DND-41 (cell line): ENCODE measurements at places on chromosomes 11 and 22.

GRCh38 chr22:19846620-19847344 lies 7.9 kb downstream of the GNB1L start:
- no peak for DNase-seq

DNA sequence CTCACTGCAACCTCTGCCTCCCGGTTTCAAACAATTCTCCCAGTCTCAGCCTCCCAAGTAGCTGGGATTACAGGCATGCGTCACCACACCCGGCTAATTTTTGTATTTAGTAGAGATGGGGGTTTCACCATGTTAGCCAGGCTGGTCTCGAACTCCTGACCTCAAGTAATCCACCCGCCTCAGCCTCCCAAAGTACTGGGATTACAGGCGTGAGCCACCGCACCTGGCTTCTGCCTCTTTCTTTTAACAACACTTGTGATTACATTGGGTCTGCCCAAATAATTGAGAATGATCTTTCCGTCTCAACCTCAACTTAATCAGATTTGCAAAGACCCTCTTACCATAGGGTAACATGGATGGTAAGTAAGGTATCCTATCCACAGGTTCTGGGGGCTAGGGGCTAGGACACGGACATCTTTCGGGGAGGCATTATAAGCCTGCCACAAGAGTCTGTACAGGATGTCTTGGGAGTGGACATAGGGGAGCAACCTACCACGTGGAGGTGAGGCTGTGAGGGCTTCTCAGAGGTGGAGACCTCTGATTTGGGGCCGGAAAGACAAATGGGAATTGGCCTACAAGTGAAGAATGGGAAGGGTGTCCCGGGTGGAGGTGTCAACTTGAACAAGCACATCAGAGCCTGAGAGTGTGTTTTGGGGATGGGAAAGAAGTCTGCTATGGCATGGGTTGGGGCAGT lies 2.7 kb upstream of the CBX6 start:
- DNase-seq, result no peak

DNA sequence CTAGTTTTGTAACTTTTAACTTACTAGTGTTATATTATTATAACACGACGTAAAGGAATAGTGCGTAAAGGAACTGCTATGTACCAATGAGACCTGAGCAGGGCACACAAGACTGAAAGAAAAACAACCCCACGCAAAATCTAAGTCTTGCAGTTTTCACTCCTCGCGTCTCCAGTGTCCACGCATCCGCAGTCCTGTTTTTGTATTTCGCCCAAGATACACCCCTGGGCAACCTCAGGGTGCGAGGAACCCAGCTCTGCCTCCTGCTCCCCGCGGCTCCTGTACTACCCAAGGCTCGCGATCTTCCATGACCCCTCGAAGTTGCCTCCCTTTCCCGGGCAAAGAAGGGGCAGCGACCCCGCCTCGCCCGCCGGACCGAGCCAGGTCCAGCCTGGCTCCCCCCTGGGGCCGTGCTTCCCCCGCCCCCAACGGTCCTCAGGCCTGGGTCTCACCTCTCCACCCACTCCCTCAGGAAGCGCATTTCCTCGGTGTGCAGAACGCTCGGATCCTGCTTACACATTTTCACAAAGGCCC lies 393 bp downstream of the ST13 start:
- no peak for DNase-seq

- DNase-seq, result no peak
Observed at GRCh38 chr22:30767661-30768060, 73.0 kb downstream of the OSBP2 start.

- DNase-seq, result no peak
Observed at GRCh38 chr22:29916007-29916544, 33.1 kb downstream of the MTMR3 start.

DNA sequence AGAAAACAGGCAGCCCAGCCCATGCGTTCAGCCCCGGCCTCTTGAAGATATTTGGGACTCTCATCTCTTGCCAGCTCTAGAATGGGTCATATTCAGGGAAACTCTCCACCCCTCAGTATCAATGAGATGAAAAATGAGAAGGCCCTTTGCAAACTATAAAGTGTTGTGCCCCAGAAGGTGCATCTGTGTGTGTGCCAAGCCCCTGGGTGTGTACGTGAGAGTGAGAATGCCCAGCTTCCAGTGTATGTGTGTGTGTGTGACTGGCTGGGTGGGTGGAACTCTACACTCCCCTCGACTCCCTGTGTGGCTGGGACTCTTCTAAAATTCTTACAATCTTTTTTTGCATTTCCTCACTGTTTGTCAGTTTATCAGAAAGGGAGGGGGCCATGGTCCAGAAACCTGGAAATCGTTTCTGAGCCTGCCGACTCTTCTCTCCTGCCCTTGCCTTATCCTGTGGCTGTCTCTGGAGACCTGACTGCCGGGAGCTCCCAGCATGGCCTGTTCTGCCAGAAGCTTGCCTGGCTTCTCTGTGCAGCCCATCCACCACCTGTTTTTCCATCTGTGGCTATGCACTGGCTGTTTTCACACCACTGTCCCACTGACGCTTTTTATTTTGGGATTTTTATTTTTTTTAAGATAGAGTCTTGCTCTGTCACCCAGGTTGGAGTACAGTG lies 1.2 kb downstream of the P2RY6 start:
- DNase-seq, result no peak

- DNase-seq, result peak; percentile 30
Observed at GRCh38 chr11:72721689-72722049, 30.5 kb downstream of the ARAP1 start.
